Activated T-cell treated with anti-CD3 and anti-CD28 coated beads for 4 hours (primary cell): ENCODE measurements at places on chromosomes 2 and 18.

DNA sequence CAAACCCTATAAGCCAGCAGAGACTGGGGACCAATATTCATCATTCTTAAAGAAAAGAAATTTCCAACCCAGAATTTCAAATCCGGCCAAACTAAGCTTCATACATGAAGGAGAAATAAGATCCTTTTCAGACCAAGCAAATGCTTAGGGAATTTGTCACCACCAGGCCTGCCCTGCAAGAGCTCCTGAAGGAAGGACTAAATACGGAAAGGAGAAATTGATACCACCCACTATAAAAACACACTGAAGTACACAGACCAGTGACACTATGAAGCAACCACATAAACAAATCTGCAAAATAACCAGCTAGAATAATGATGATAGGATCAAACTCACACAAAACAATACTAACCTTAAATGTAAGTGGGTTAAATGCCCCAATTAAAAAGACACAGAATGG, 22.4 kb downstream of the NPHP1 start:
- no peak for DNase-seq

DNA sequence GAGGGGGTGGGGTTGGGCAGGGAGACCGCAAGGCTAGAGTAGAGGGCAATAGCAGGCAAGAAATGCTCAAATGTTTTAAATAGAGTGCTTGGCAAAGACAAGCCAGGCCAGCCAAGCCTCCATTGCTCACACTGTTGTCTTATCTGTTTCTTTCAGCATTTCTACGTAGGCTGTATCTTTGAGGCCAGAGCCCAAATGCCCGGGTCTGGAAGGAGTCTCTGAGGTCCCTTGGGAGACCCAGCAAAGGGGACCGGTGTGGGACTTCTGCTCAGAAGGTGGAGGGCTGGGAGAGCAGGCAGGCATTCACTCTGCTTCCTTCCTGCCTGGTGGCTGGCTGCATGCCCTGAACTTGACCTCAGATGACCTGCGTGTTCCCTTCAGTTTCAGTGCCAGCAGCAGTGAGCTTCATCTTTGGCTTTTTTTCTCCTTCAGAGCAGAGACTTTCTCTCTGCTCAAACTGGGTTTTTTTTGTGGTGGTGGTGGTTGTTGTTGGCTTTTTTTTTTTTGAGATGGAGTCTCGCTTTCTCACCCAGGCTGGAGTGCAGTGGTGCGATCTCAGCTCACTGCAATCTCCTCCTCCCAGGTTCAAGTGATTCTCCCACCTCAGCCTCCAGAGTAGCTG, 13.7 kb upstream of the TET3 start:
- DNase-seq: no peak

DNA sequence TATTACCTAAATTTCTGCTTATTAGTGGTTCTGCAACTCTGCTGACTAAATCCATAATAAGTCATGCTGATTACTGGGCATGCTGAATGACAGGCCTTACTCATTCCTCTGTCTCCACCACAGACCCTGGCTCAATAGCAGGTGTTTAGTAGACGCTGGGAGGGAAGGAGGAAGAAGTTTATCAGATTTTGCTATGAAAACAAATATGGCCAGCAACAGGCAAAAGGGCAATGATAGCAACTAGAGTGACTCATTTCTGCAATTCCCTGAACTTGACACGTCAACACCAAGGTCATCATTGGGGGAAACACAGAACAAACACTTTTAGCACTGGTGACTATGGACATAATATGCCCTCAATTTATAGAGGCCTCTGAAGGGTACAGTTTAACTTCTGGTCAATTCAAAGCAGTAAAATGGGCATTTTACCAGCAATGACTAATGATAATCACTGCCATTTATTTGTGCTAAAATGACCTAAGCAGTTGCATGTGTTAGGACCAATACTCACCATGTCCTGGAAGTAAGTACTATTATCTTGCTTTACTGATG, 35.2 kb downstream of the TMEM163 start:
- no peak for DNase-seq

DNA sequence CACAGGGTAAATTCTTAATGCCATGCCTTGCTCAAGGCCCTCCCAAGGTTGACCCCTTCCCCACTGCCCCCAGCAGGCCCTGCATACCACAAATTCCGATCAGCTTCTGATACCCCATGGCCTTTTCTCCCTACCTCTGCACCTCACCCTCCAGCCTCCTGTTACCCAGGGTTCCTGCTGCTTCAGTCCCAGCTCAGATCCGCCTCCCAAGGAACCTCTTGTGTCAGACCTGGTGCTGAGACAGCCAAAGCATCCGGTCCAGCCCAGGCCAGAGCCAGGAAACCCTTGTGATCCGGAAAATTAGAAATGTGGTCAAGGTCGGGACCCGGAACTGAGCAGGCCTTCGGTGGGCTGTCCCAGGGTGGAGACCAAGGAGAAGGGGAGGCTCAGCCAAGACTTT, 231.3 kb downstream of the BCL2 start:
- no peak for DNase-seq
